ENCODE measurements at places on chromosomes 4 and X.

- peak; percentile 60 for DNase-seq
Observed at GRCh38 chr4:55169352-55169961, 44.1 kb upstream of the KDR start.

DNA sequence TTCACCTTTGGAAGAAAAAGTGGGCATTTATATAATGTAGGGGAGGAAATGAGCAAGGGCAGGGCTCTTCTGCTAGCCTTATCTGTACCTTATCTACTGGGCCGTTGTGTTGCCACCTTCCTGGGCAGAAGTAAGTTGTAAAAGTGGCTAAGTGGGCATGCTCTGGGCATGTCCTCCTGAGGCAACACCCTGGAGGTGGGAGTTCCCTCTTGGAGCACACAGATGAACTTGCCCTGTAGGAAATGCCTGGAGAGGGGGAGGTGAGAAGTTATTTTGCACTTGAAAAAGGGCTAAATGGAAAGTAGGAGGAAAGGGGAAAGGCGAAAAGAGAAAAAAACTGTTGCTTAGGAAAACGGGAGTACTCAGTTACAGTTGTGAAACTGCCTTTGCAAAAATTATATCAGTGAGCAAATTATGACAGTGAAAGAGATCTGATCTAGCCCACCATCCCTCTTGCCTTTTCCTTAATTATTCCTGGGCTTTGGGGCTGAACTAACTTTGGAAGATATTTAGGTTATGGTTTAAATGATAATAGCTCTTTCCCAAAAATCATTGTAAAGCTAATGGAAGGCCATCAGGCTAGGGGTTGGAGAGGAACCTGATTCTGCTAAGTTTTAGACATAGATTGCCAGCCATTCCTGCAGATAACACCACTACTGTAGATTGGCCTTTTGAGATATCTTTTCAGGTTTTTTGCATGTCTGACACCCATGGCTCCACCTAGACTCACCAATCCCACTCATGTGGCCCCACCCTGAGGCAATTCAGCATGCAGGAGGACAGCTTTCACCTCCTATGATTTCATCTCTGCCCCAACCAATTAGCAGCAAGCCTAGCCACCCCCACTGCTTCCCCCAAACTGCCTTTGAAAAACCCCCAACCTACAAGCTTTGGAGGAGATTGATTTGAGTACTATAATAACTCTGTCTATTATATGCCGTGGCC lies 20.5 kb upstream of the ZNF81 start:
- DNase-seq, result no peak

- no peak for DNase-seq
Observed at GRCh38 chr4:41963105-41963504, 18.5 kb upstream of the DCAF4L1 start.

GRCh38 chr4:184887333-184887732 lies 61.6 kb upstream of the ACSL1 start:
- DNase-seq, result no peak

DNA sequence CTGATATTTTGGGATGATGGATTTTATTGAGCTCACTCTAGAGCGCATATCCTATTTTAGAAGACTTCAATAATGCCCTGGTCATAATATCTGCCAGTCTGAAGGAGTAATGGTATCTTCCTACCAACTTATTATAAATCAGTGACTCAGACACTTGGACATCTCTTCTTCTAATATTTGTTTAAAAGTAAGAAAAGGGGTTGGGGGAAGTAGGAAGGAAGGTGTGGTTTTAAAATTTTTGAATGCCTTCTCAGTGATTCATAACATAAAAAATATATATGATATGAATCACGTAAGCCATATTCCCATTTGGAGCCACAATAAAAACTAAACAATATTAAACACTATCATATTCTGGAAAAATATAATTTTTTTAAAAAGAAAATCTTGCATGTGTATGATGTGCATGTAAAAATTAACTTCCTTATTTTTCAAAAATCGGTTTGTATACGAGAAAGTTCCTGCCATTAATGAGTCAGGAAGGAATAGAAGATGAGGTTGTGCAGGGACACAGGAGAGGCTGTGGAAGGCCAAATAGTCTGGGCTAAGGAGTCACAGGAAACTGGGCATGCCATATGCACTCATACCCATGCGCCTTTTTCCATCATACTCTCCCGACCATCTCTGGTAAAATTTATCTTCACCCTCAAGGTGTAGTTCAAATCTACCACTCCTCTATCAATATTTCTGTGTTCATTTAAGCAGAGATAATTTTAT lies 286.5 kb downstream of the EPHA5 start:
- no peak for DNase-seq
